ENCODE measurements at places on chromosomes 6 and 20.
A peak's percentile ranks its signal among the peaks of the same experiment; 100 is the strongest.

DNA sequence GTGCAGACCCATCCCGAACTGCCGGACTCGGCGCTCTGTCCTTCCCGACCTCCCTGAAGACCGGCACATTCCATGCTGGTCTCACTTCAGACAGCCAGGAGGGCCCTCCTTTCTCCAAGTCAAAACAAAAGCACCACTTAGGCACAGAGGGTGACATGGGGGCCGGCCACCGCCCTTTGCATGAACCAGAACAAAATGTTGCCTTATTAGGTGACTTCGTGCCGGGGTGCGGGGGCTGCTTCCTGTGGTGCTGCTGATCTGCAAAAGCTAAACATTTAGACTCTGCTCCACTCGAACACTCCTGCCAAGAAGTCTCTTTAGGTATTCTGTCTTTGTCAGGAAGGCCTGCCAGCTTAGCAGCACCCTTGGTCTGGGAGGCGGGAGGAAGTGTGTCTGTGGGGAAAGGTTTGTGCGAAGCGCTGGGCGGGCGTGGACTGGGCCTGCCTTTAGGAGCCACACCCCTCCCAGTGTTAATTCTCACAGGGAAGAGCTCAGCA, 133.8 kb downstream of the SMOC2 start:
- no peak for DNase-seq

- no peak for DNase-seq
These were observed 41.4 kb downstream of the ECT2L start for GRCh38 chr6:138837246-138837645.

GRCh38 chr6:141139461-141139860, 993.3 kb upstream of the GJE1 start:
- no peak for DNase-seq

- DNase-seq = no peak
These were observed 4.1 kb downstream of the AARS2 start for GRCh38 chr6:44309092-44309491.

GRCh38 chr6:52553158-52553557, 23.7 kb downstream of the TRAM2 start:
- no peak for DNase-seq

DNA sequence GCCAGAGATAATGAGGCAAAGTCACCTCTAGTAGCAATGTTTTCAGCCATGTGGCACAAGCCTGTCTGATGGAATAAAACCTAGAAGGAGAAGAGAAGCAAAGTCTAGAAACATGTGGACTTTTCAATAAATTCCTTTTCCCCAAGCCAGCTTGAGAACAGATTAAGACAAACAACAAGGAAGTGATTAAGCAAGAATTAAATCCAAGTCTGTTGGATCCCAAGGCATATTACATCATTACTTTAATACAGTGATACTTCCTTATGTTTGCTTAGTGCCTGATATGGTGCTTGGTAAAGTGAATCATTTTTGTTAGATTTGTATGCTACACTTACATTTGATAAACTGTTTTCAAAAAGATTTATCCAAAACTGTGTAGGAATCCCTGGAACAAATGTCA, 260.3 kb upstream of the FAM83B start:
- no peak for DNase-seq

DNA sequence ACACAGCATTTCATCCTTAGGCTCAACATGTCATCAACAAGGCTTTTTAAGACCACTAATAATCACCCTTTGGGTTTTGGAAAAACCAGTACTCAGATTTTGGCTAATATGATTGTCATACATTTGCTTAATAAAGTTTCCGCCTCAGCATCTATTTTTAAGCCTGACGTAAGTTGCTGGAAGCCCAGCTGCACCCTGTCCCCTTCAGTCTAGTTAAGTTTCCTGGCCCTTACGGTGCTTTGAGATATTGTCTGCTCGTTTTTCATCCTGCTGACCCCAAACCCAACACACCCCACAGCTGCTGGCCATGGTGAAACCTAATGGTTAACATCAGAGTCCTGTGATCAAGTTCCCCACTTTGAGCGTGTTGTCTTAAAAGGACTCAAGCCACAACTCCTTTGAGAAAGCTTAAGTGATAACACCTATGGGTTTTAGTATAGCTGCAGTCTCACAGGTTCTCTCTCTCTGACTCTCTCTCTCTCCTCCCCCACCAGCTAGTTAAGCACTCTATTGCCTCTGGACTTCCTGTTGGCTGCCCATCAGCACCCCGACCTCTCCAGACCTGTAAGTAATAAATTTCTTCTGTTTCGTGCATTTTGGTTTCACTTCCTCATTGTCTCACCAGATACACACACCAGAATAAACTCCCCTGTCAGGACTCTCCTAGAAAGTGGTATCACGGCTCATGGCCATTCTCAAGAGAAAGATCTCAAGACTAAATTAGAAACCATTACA, 802.0 kb downstream of the C6orf118 start:
- no peak for DNase-seq

GRCh38 chr6:163314791-163315470, 99.6 kb upstream of the QKI start:
- no peak for DNase-seq

GRCh38 chr20:35088231-35089145, 4.1 kb downstream of the TRPC4AP start:
- no peak for DNase-seq

DNA sequence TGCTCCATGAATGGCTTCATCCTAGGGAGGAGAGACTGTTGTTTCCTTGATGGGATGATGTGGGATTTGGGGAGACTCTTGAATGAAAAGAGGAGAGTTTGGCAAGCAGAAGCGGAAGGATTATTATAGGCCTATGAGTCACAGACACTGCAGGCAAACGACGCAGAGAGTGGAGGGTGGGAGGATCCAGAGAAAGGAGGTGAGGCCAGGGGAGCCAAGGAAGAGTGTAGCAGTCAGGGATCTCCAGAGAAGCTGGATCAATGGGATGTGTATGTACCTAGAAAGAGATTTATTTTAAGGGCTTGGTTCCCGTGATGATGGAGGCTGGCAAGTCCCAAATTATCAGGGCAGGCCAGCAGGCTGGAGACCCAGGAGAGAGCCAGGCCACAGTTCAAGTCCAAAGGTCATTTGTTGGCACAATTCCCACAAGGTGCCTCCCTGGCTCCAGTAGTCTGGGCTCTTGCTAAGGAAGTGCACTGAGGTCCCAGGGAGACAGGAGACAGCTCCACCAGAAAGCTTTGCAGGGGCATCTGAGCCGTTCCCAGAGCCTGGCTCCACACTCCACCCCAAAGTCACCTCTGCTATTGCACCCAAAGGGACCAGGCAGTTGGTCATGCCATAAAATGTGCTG, 76.0 kb downstream of the ADTRP start:
- no peak for DNase-seq

GRCh38 chr20:23629017-23629541, 8.7 kb downstream of the CST3 start:
- no peak for DNase-seq

DNA sequence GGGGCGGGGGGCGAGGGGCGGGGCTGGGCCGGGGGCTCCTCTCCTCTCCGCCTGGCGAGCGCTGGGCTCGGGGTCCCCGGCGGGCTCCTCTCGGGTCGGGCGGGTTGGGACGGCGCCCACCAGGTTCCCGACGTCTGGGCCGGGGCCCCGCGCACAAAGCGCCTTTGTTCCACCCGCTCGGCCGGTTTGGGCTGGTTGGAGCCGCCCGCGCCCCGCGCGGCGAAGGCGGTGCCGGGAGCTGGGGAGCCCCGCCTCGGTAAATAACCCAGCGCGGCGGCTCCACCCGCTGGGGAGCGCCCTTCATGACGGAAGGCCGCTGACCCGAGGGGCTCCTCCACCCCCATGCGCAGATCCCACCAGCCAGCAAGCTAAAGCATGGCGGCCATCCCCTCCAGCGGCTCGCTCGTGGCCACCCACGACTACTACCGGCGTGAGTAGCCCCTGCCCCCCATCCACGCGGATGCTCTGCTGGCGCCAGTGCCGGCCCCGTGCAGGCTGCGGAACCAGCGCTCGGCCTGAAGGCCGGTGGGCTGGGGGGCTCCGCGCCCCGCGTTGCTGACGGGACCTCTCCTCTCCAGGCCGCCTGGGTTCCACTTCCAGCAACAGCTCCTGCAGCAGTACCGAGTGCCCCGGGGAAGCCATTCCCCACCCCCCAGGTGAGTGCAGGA, 503 bp downstream of the PPDPF start:
- DNase-seq = peak; percentile 18

GRCh38 chr6:90753820-90754643, 167.2 kb upstream of the MAP3K7 start:
- DNase-seq = no peak

DNA sequence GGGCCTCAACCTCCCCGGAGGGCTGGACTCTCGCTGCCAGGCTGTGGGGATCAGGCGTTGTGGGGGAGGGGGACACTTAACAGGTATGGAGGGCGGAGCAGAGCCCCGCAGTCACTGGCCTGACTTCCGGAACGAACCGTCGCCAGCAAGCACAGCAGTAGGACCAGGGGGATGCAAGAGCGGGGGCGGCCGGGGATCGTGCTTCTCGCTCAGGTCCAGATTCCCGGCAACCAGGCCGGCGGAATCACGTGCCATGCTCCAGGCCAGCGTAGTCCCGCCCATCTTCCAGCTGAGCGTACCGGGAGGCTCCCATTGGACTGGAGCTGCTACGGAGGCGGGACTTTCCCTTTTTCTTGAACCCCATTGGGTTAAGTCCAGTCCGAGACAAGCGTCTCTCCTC, 10.0 kb upstream of the POU5F1 start:
- DNase-seq = no peak

DNA sequence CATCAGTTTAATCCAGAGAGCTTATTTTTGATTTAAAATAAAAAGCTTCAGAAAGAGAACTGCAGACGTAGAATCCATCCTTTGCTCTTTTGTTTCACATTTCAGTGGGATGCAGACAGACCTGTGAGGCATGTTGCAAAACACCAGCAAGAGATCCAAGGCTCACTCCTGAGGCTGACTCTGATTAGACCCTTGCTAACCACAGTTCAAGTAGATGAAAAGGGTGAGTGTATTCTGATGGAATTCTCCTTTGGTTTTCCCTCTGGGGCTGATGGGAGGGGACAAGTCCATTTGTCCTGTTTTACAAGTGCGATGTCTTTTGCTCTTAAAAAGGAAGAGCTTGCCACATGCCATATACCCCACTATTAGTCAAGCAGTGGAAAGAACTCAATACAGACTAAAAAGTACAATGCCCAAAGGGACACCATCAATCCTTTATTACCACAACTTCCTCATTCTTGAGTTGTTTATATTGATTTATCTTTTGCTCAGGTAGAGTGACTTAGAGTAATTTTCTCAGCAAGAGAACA, 772.7 kb downstream of the MAFB start:
- DNase-seq = no peak

GRCh38 chr6:89554106-89554505, 84.4 kb downstream of the LYRM2 start:
- DNase-seq = no peak

DNA sequence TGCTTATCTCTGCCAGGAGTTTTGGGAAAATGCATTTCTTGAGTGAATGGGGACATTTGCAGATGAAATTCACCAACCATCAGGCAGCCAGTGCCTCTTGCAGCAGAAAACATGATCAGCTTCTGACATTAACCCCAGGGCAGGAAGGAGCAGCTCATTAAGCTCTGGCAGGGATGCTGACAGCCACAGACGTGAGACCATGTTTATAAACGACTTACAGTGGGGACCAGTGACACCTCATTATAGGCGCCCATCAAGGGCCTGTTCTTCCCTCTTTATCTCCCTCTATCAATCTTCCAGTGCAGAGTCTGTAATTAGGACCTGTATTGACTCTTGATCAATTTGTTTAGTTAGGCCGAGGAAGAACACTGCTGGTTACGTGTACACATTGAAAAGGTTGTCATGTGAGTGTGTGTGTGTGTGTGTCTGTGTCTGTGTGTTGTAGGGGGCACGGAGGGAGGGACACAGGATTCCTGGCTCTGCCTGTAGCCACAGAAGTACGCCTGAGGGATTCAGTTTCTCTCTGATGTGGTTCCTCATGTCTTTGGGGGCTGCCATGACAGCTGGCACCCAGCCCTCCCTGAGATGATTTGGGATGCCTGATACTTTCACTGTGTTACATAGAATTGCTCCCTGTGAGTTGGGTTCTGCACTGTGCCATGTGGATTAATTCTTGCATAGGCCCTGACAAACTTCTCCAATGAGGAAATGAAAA, 428.4 kb upstream of the CHD6 start:
- DNase-seq = no peak

DNA sequence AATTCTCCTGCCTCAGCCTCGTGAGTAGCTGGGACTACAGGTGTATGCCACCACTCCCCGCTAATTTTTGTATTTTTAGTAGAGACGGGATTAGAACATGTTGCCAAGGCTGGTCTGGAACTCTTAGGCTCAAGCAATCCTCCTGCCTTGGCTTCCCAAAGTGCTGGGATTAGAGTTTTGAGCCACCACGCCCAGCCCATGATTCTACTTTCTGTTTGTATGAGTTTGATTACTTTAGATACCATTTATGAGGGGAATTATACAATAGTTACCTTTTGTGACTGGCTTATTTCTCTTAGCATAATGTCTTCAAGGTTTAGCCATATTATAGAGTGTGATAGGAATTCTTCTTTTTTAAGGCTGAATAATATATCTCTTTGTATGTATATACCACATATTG, 555.4 kb upstream of the FLRT3 start:
- DNase-seq = no peak

DNA sequence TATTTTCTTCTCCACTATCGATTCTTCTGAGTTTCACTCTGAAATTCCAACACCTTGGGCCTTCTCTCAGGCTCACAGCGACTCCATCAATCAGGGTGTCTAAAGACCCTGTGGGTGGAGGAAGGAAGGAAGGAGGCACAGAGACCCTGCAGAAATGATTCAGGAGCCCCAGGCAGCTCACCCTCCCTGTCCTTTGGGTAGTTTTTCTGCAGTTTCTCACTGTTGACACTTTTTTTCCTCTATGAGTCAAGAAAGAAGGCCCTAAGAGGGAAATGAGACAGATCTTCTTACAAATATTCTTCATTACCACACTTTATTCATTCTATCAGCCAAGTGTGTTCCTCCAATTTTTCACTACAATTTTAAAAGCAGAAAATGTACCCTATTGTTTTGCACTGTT, 34.2 kb upstream of the TBXT start:
- no peak for DNase-seq

- DNase-seq = no peak
These were observed 210.9 kb downstream of the SLC24A3 start for GRCh38 chr20:19423097-19423899.

DNA sequence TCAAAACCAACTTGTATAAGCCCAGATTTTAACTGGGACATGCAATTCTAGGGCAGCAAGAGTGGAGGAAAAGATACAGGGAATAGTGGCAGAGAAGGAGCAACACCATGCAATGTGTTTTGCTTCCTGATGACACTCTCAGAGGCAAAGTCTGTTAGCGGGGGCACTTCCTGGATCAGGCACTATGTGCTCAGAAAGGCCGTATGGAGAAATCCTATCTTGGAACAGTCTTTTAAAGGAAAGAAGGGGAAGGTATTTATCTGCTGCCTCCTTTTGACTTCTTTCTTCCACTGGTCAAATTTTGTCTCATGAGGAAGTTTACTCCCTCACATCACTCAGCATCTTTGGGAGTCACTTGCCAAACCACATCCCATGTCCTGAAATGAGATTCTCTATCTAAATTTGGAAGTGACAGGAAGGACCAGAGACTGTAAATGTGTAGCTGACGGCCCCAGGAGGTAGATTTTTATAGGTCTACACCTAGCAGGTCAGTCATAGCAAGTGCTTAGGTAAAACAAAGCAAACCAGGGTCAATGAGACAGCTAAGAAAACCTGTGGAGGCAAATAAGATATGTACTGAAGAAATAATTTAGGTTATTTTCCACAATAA, 91.7 kb upstream of the ELOVL5 start:
- DNase-seq = no peak

Measured in stimulated activated CD4-positive, alpha-beta T cell treated with anti-CD3 and anti-CD28 coated beads, Interleukin-1b, Interleukin-23, amount 100 ng/mL, for 1 hour (primary cell).